ENCODE measurements at places on chromosomes 5 and 9. TPM values are rescaled to one million over a fixed set of nuclear protein-coding genes. Genes with fewer than 3 reads are reported as not detected.

Gene GDF9
- total RNA-seq = 0.44 TPM

Gene ADAMTS13
- 0.88 TPM for total RNA-seq

Gene ZBTB34
- total RNA-seq = 12.2 TPM

- H3K27ac ChIP-seq = no peak overlapping the region
- no peaks in the 10 kb centered on the region for H3K4me1 ChIP-seq
- no peak for DNase-seq
- H3K4me3 ChIP-seq = no peak overlapping the region
- H3K27me3 ChIP-seq = no peaks in the 10 kb centered on the region
Measured at GRCh38 chr5:110790673-110791072, 51.9 kb downstream of the SLC25A46 start.

DNA sequence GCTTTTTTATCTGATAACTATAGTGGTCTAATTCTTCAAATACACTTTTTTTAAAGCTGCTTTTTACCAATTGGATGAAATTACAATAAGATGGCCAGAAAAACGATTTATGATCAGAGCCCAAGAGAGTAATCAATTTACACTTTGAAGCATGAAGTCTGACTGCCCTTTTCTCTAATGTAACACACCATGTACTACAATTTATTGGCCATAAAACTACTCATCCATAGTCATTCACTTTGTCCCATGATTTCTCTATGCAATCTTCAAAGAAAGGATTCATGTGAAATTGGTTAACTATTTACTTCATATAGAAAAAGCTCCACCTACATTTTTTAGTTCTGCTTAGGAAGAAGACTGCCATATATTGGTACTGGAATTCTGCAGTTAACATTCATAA is 73.6 kb upstream of the CAST start:
- H3K27ac ChIP-seq = no peak overlapping the region
- H3K4me3 ChIP-seq = no peak overlapping the region
- no peak for DNase-seq
- H3K27me3 ChIP-seq = no peaks in the 10 kb centered on the region
- H3K36me3 ChIP-seq = no peaks in the 10 kb centered on the region

- no peak within 1 kb of the TSS for H3K4me3 ChIP-seq
- no peak within 1 kb of the TSS for H3K27ac ChIP-seq
- H3K4me1 ChIP-seq = no peaks in the 10 kb centered on the region
- H3K36me3 ChIP-seq = no peaks in the 10 kb centered on the region
- peak; percentile 39 for DNase-seq
Measured at GRCh38 chr5:850511-851006, at the start of gene ZDHHC11. ZDHHC11 (minus strand) TSS chr5:850986; CDS start chr5:850602, 384 bp downstream.

GRCh38 chr9:93116072-93116961 is 17.7 kb downstream of the NINJ1 start:
- peak; percentile 70 for DNase-seq
- H3K4me3 ChIP-seq = no peak overlapping the region
- H3K36me3 ChIP-seq = no peaks in the 10 kb centered on the region

Gene MSX2
- 12.7 TPM for total RNA-seq

Gene RNF180
- 14.4 TPM for total RNA-seq

DNA sequence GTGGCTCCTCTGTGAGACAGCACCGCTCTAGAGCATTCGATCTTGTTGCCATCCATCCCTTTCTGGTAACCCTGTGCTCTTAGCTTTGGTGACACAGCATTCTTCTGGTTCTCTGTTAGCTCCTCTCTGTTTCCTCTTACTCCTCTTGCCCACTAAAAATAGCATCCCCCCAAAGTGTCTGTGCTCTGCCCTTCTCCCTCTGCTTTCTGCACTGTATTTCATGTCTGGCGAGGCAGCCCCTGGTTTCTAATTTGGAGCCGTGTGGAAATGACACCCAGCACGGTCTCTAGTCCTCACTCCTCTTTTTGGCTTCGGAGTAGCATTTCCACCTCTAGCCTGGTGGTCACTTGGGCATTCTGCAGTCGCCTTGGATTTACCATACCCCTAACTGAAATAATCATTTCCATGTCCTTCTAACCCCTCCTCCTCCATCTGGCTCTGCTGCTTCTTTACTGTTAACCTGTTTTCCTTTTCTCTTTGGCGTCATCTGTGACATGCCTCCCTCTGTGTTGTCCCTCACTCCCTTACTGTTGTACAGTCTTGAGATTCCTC is 23.8 kb downstream of the NPR3 start:
- no peaks in the 10 kb centered on the region for H3K4me1 ChIP-seq
- H3K4me3 ChIP-seq = no peak overlapping the region
- no peak overlapping the region for H3K27ac ChIP-seq

DNA sequence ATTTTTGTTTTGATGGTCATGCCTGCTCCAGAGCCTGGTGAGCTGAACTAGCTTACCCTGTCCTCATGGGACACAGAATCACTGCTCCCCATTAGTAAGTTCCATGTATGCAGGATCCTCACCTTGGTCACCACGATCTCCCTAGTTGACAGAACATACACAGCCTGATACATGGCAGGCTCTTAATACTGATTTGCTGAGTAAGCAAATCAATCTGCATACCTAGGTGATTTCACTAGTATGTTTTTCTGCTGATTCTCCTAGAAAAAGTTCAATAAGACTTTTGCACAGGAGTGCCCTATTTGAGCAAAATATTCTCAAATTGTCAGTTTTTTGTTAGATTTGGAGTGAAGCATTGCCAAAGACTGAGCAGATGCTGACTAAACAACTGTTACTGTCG is 113.7 kb downstream of the ACER2 start:
- H3K36me3 ChIP-seq = no peaks in the 10 kb centered on the region
- H3K27ac ChIP-seq = no peak overlapping the region
- H3K27me3 ChIP-seq = no peaks in the 10 kb centered on the region

GRCh38 chr9:133882849-133883755 is 109.0 kb downstream of the VAV2 start:
- DNase-seq = no peak
- H3K36me3 ChIP-seq = no peaks in the 10 kb centered on the region
- peak overlapping the region; percentile 79 for H3K27ac ChIP-seq
- H3K4me1 ChIP-seq = no peaks in the 10 kb centered on the region
- H3K4me3 ChIP-seq = no peak overlapping the region

GRCh38 chr5:169904059-169904458 is 76.2 kb downstream of the INSYN2B start:
- H3K27ac ChIP-seq = no peak overlapping the region
- no peaks in the 10 kb centered on the region for H3K36me3 ChIP-seq
- H3K4me3 ChIP-seq = no peak overlapping the region
- no peaks in the 10 kb centered on the region for H3K4me1 ChIP-seq

Gene NR5A1
- total RNA-seq = not detected

GRCh38 chr5:40649463-40650030 is 30.2 kb upstream of the PTGER4 start:
- no peaks in the 10 kb centered on the region for H3K36me3 ChIP-seq
- no peaks in the 10 kb centered on the region for H3K4me1 ChIP-seq
- no peak for DNase-seq
- H3K4me3 ChIP-seq = no peak overlapping the region
- no peak overlapping the region for H3K27ac ChIP-seq
- H3K27me3 ChIP-seq = no peaks in the 10 kb centered on the region

- H3K4me1 ChIP-seq = no peaks in the 10 kb centered on the region
- H3K36me3 ChIP-seq = no peaks in the 10 kb centered on the region
- H3K27me3 ChIP-seq = no peaks in the 10 kb centered on the region
- H3K27ac ChIP-seq = no peak overlapping the region
Measured at GRCh38 chr5:333945-334344, 12.4 kb downstream of the AHRR start.

Gene TRPM3
- 0.33 TPM for total RNA-seq

DNA sequence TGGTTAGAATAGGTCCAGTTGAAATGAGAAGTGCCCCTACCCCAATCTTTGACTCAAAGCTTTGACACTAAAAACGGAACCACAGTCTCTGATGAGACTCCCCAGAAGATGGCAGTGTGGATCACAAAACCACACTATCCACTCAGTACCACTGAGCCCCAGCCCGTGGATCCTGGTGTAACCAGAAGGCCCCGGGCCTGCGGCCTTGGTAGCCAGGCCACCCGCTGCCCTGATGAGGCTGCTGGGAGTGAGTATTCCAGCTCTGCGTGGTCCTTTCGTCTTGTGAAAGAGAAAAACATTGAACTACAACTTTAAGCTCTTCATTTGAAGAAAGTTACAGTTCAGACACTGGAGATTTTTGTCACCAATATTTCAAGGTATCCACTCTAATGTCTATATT is 42.2 kb upstream of the FBP1 start:
- DNase-seq = no peak
- H3K27ac ChIP-seq = no peak overlapping the region
- H3K36me3 ChIP-seq = no peaks in the 10 kb centered on the region
- no peaks in the 10 kb centered on the region for H3K27me3 ChIP-seq
- no peaks in the 10 kb centered on the region for H3K4me1 ChIP-seq
- no peak overlapping the region for H3K4me3 ChIP-seq

Gene AMBP
- total RNA-seq = not detected

Gene TAF1L
- not detected for total RNA-seq

DNA sequence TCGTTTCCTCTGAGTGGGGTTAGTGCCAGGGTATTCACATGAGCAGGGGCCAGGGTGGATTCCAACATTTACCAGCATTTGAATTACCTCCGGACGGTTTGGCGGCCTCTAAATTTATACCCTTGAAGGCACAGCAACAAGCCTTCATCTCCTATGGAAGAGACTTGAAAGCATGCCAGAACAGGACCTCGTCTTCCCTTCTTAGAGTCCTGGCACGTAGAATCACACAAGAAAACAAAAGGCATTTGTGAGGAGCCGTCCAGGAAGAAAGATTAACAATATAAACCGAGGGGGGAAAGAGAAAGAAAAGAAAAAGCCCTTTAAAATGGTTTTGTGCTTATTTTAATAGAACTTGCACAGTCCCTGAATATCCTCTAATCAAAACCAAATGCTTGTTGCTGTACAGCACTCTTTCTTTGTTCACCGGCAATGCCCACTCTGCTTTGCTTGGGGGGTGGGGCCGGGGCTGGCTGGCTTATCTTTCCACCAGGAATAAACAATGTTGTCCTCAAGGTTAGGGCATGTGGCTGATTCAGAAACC is 575.8 kb upstream of the ZNF462 start:
- H3K27ac ChIP-seq = peak overlapping the region; percentile 80
- DNase-seq = no peak
- peak overlapping the region; percentile 28 for H3K4me3 ChIP-seq
- H3K27me3 ChIP-seq = no peaks in the 10 kb centered on the region
- peaks cover 4% of the 10 kb centered on the region for H3K4me1 ChIP-seq
- H3K36me3 ChIP-seq = no peaks in the 10 kb centered on the region

DNA sequence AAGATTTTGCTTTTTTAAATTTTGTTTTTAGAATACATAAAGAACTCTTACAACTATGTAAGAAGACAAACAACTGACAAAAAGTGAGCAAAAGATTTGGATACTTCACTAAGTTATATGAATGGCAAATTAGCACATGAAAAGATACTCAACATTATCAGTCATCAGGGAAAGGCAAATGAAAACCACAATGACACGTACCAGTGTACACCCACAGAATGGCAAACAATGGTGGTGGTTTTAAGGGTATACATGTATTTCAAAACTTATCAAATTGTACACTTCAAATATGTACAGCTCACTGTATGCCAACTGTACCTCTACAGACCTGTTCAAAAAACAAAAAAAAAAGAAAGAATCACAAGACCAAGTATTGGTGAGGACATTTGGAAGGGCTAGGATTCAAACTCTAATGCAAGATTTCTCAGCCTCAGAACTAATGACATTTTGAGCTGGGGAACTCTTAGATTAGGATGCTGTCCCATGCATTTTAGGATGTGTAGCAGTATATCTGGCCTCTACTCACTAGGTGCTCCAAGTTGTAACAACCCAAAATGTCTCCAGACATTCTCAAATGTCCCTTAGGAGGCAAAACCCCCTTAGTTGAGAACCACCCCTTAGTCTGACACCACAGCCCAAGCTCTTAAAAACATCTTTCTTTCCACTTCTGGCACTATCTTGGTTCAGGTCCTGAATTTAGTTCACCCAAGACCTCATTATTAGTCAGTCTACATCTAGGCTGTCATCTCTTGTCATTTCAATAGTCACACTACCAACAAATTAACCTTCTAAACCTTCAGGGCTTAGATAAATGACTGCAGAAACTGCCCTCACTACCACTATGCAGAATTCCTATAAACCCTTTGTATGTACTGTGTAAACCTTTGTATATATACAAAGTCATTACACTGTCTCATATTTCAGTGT is 9.7 kb downstream of the SCAI start:
- H3K4me1 ChIP-seq = no peaks in the 10 kb centered on the region
- H3K36me3 ChIP-seq = no peaks in the 10 kb centered on the region
- no peak overlapping the region for H3K27ac ChIP-seq
- H3K4me3 ChIP-seq = no peak overlapping the region

DNA sequence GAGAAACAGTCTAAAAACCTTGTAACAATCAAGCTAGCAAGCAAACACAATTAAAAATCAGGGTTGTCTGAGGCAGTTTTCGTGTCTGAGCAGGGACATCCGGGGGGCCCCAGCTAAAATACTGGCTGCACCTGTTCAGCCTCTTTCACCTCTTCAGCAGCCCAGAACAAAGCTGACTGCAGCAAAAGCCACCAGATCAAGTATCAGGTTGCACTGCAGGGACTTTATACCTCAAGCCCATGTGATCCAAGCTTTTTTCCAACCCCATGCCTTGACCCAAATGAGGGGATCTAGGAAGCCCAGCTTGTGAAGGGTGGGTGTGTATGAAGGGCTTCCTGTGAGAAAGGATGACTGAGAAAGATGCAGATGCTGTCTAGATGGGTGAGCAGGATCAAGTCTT is 133.4 kb downstream of the SEMA6A start:
- H3K27ac ChIP-seq = no peak overlapping the region
- H3K27me3 ChIP-seq = no peaks in the 10 kb centered on the region
- H3K4me1 ChIP-seq = no peaks in the 10 kb centered on the region
- DNase-seq = no peak
- H3K4me3 ChIP-seq = no peak overlapping the region
- H3K36me3 ChIP-seq = no peaks in the 10 kb centered on the region

Gene CYLC2
- total RNA-seq = not detected

Gene SLC34A3
- not detected for total RNA-seq

Gene WNT8A
- total RNA-seq = not detected

Gene GOLGA1
- 21.1 TPM for total RNA-seq

Gene ZDHHC11B
- total RNA-seq = 4.8 TPM

Gene LURAP1L
- total RNA-seq = 25.2 TPM

DNA sequence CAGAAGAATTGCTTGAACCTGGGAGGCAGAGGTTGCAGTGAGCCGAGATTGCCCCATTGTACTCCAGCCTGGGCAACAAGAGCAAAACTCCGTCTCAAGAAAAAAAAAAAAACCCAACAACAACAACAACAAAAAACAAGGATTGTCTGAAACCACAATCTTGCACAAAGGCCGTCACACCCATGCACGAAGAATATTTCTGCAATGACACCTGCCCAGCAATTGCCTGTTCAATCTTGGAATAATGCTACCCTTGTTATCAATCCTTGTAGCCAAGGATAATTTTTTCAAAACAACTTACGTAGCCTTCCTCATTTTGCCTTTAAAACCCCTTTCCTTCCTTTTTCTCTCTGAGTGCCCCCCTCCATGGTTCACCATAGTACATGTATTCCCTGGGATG is 3.7 kb upstream of the CLTB start:
- H3K27me3 ChIP-seq = no peaks in the 10 kb centered on the region
- no peaks in the 10 kb centered on the region for H3K4me1 ChIP-seq
- H3K4me3 ChIP-seq = no peak overlapping the region
